Lung microvascular endothelial cell (primary cell): ENCODE measurements at places on chromosomes 7 and 10.

- DNase-seq: peak; percentile 13
These were observed 16.2 kb upstream of the PAX2 start for GRCh38 chr10:100728928-100729861.

GRCh38 chr10:70908406-70909296 is 20.3 kb upstream of the PCBD1 start:
- DNase-seq: no peak

DNA sequence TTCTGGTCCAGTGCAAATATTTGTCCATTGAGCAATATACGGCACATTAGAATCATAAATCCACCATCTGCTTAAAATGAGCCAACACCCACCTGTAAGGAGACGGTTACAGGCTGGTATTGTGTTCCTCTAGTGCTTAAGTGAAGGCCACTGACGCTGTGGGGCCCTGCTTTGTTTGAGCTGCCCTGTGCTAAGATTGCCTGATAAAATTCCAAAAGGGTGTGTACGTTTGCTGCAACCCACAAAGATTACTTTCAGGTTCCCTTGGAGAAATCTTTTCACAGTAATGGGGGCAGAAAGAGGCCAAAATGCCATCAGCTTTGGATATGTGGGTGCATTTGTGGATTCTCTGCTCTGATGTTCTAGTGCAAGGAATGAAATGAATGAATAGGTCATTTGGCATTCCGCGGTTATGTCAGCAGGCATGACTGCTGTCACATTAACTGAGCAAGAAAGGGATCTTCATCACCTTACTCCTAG is 34.4 kb downstream of the AGR3 start:
- no peak for DNase-seq

DNA sequence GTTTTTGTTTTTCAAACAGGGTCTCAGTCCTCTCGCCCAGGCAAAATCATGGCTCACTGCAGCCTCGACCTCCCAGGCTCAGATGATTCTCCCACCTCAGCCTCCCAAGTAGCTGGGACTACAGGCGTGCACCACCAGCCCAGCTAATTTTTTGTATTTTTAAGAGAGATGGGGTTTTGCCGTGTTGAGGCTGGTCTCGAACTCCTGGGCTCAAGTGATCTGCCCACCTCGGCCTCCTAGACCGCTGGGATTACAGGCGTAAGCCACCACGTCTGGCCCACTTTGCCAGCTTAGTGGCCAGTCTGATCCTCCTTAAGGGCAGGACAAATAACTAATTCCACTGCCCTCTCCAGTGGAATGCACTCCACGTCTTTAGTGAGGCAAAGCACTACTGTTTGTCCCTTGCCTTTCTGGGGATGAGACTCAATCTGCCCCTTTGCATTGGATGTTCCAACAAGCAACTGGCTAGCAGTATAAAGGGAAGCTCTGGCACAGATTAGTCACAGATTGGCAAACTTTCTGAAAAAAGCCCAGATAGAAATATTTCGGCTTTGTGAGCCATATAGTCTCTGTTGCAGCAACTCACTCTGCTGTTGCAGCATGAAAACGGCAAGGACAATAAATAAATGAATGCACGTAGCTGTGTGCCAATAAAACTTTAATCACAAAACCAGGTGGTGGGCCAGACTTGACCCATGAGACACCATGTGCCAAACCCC is 143.8 kb upstream of the RHEB start:
- no peak for DNase-seq

DNA sequence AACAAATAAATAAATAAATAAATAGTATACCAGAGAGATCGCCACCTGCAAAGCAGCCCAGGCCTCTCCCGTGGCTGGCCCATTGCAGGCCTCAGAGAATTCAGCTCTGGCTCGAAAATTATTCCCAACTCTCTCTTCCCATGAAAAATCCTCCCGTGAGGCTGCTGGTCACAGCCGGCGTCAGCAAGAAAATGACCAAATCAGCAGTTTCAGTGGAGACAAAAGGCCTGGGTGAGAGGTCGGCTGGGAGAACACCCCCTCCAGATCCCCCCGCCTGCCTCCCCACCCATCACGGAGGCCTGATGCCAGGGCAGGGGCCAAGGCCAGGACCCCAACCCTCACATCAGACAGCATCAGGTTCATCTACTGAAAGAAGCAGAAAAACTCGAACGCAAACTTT is 3.1 kb upstream of the CLIP2 start:
- no peak for DNase-seq

DNA sequence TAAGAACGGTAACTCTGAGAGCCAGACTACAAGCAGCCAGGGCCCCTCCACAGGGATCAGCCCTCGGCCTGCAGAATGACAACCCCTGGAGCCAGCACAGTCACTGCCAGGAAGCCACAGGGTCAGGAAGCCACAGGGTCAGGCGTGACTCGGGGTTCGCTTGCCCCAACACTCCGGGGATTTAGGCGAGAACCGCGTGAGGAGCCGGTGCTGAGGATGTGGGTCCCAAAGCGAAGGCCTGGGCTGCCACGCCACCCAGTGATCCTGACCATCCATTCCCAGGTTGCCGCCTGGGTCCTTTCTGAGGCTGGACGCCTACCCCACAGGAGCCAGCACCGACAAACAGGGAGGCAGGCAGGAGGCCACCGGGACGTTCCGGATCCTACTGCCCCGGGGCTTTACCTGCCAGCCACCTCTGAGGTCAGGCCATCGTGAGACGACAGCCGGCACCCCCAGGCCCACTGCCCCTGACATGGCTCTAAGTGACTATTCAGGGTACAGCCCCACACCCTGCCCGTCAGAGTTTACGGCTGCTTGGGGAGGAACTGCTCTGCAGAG is 228.6 kb downstream of the ELFN1 start:
- no peak for DNase-seq

DNA sequence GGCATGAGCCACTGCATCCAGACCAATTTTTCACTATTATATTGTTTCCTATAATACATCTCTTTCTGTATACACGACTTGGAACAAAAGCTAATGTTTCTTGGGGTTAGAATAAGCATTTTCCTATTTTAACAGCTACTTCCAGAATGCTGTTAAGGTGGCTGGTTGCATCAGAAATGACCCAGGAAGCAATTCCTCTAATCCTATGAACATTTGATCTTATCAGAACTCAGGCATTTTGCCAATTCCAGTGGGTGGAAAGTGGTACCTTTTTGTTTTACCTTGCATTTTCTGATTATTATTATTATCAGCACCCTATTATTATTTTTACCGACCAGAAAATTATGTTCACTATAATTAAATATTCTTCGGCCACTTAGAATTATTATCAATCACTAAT is 73.3 kb downstream of the NDUFB2 start:
- no peak for DNase-seq

GRCh38 chr10:15364001-15364400 is 7.1 kb downstream of the FAM171A1 start:
- DNase-seq: no peak

- DNase-seq: peak; percentile 62
These were observed 20.6 kb upstream of the USP6NL start for GRCh38 chr10:11631890-11632587.

DNA sequence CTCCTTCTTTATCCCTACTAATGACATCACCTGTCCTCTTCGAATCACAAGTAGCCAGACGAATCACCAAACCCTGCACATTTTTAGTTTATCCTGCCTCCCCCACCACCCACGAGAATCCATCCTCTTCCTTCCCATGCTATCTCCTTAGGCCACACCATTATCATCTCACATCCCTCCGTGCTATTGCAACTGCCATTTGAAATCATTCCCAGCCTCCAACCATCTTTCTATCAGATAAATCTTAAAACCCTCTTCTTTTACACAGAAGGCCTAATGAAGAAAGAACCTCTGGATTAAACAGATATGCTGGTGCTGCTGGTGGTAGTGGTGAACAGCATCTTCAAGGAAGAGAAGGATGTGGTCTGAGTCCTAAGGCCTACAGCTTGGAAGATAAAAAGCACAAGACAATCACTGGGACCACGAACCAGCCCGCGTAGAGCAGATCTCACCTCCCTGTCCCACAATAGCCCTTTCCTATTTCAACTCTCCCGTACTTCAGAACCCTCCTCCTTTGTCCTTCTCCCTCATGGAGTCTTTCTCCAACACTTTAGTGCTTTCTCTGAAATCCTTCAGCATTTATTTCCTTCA is 403.1 kb downstream of the SFMBT2 start:
- no peak for DNase-seq

- no peak for DNase-seq
These were observed 3.6 kb upstream of the PTTG1IP2 start for GRCh38 chr7:90465816-90466215.

GRCh38 chr10:8583096-8583495 is 528.6 kb downstream of the GATA3 start:
- no peak for DNase-seq

- no peak for DNase-seq
These were observed 7.4 kb upstream of the XRCC2 start for GRCh38 chr7:152683297-152683696.

DNA sequence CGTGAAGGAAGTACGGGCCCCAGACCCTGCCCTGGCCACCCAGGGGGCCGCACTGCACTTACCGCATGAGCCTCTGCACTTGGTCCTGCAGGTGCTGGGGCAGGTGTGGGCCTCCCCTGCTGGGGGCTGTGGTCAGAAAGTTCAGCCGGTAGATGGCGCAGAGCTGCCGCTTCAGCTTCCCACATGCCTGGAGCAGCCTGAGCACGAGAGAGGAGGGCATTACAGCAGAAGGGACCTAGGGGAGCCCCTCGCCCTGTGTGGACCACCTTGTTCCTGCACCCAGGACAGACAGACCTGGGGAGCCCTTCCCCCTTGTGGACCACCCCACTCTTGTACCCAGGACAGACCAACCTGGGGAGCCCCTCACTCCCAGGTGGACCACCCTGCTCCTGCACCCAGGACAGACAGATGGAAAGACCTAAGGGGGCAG is 8.7 kb upstream of the PYROXD2 start:
- no peak for DNase-seq

DNA sequence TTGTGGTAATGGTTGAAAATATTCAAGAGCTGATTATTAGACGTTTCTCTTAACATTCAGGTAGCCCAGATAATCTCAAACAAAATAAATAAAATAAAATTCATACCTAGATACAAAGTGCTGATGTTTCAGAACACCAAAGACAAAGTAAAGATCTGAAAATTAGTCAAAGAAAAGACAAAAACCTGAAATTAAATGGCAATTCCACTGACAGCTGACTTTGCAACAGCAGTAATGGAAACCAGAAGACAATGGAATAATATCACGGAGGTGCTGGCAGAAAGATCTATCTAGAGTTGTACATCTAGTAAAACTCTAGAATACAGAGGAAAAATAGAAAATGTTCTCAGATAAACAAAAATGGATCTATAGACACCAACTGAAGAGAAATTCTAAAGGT is 58.0 kb upstream of the IKZF1 start:
- no peak for DNase-seq

- DNase-seq: peak; percentile 83
These were observed 32.2 kb upstream of the ZFAND2A start for GRCh38 chr7:1192171-1192676.
